ENCODE measurements at places on chromosomes 16 and 17. TPM values are rescaled to one million over a fixed set of nuclear protein-coding genes. Genes with fewer than 3 reads are reported as not detected.

DNA sequence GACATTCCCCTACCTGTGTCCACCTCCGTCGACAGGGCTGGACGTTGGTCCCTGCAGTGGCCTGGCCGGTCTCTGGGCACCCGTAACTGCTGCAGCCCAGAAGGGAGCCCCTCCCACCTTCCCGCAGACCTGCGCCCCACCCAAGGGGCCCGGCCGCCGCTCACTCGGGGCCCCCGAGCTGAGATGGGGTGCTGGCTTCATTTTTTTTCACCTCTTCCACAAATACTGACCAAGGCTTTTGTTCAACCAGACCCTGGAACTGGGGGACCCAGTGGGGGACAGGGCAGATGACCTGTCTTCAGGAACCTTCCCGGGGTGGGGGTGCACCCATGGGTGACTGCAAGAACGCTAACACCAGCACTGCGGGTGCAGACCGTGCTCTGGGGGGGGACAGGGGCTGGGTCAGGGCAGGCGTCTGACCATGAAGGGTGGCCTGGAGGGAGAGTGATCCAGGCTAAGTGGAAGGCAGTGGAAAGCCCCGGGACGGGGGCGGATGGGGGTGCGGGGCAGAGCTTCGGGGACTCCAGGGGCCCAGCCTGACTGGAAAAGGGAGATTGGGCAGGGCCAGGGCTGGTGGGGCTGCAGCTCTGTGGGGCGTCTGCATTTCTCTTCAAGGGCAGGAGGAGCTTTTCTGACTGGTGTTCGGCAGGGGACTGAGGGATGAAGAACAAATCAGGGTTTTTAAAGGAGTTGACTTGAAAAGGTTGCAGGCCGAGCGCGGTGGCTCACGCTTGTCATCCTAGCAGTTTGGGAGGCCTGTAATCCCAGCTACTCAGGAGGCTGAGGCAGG lies 42.3 kb downstream of the SLC7A5 start:
- DNase-seq = no peak

DNA sequence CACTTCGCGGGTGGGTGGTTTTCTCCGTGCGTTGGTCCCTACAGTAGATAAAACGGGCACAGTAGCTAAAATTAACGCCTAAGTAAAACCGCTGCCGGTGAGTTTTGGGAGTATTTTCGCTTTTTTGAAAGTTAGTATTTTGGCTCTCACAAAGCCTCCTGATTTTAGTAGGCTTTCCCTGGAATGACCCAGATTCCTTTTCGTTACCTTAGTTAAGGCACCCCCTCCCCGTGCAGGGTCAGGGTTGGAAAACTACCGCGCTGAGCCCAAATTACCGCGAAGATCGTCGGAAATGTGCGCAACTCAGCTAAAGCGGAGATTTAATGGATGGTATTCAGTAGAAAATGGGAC lies 28.3 kb upstream of the ST6GALNAC1 start:
- DNase-seq = no peak

DNA sequence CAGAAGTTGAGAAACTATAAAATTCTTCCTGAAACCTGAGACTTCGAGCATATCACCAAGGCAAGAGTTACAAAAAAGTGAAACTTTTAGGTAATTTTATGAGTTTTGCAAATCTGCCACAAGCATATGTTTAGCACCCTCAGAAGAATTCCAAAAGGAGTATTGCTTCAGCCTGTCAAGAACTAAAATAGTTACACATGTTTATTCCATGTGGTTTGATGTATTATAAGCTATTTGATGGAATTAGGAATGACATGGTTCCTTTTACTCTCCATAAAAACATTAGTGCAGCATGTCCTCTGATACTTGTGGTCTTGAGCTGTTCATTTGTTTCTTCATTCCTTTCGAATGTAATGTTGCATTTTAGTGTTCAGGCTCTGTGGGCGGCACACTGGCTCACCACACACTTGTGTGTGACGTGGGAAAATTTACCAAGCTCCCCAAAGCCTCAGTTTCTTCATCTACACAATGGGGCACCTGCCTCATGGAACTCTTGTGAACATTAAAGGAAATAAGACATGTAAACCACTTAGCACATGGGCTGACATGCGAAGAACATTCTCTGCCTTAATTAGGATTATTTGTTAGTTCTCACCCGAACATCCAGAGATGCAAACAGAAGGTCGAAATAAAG lies 204.2 kb upstream of the FOXF1 start:
- no peak for DNase-seq

Gene EXOC3L1
- total RNA-seq = 0.39 TPM

GRCh38 chr17:81556863-81557262 lies 4.7 kb upstream of the FAAP100 start:
- DNase-seq = no peak

Gene MEIOC
- under 0.01 TPM for total RNA-seq

Gene DNAI2
- total RNA-seq = not detected

Gene PSMD12
- total RNA-seq = 24.8 TPM

DNA sequence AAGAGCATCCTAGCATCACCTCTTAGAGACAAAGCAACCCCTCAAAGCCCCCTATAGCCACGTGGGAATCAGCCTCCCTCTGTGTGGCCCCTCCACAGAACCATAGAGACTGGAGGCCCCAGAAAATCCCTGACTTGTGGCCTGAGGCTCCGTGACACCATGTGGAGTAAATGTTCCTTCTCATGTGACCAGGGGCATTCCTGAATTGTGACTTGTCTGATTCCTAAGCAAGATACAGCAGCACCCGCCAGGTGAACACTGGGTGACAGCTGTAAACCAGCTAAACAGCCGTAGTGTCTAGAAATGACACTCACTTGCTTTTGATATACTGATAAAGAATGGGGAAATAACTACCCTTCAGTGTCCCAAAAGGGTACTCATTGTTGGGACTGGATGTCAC lies 79.0 kb downstream of the DYNLRB2 start:
- no peak for DNase-seq

GRCh38 chr17:10156948-10157607 lies 41.3 kb downstream of the GAS7 start:
- no peak for DNase-seq

GRCh38 chr17:63805591-63805990 lies 21.6 kb upstream of the PSMC5 start:
- no peak for DNase-seq

DNA sequence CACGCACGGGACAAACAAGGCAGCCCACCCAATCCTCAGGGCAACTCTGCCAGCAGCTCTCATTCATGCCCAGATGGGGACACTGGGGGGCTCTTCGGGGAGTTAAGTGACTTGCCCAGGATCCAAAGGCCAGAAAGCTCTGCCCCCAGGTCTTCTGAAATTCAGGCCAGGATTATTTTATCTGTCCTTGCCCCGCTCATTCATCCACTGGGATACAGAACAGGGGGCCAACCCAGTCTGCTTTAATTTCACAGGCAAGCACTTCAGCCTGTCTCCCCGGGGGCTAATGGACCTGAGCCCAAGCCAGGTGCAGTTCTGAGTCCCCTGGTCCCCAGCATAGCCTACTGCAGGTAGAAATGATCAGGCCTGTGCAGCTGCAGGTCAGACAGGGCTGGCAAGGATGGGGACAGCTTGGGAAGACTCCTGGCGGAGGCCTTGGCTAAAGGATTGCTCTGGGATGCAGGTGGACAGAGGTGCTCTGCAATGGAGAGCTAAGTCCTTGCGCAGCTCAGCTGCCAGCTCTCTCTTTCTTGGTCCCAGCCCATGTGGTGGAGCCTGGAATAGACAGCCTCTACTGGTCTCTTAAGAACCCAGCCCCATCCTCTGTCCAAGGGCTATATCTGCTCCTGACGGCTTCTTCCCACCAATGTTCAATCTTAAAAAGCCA lies 766 bp upstream of the B3GNT9 start:
- DNase-seq = no peak

Gene KRT12
- not detected for total RNA-seq

- no peak for DNase-seq
These were observed 791 bp downstream of the DNAI2 start for GRCh38 chr17:74274709-74275340.

Gene KRTAP4-4
- total RNA-seq = not detected

- DNase-seq = no peak
These were observed 2.3 kb upstream of the SCPEP1 start for GRCh38 chr17:56975656-56976055.

DNA sequence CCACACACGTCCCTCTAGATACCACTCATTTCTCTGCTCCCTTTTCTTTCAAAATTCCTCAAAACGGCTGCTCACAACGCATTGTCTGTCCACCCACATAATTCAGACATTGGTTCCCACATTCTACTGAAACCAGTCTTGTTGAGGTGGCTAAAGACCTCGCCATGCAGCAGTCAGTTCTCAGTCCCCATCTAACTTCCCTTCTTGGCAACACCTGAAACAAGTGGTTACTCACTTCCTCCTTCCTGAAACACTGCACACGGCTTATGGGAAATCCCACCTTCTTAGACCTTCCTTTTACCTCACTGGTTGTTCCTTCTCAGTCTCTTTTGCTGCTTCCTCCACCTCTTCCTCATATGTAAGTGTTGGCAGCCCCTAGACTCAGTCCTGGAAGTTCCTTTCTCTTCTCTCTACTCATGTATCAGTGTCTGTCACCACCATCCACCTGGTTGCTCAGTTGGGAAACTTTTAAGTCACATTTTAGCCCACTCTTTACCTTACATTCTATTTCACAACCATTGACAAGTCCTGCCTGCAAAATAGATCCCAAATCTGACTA lies 277.1 kb downstream of the CEP112 start:
- DNase-seq = no peak

DNA sequence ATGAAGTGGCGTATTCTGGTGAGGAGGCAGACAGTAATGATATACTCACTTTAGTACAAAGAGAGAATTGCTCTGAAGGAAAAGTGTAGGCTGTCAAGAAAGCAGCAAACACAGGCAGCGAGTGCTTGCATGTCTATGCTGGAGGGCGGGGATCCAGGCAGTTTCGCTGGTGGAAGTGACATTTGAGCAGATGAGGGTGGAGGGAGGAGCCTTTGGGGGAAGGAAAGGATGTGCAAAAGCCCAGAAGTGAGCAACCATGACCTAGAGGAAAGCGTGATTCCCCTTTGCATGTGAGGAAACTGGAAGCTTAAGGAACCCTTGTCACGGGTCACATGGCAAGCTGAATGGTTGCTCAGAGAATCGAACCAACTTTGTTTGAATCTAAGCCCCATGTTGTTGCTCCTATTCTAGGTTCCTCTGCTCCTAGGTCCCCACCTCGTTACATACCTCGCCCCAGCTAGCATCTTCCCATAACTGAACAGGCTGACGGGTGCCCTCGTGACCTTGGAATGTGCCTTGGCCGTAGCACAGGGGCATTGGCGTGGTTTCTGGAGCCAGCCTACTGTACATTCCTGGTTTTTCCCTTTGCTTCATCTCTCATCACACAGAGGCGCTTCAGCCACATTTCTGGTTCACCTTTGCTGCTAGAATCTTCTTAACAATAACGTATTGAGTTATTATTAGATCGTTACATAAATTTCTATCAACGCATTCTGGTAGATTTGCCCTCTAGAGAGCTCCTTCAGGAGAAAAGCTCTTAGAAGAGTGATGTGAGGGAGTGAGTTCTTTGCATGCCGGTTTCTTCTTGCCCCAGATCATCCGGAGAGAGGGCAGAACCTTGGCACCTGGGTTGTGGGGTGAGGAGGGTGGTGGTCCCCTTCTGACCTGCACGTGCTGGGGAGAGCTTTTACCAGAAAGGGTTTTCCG lies 191.8 kb downstream of the SNX29 start:
- no peak for DNase-seq

DNA sequence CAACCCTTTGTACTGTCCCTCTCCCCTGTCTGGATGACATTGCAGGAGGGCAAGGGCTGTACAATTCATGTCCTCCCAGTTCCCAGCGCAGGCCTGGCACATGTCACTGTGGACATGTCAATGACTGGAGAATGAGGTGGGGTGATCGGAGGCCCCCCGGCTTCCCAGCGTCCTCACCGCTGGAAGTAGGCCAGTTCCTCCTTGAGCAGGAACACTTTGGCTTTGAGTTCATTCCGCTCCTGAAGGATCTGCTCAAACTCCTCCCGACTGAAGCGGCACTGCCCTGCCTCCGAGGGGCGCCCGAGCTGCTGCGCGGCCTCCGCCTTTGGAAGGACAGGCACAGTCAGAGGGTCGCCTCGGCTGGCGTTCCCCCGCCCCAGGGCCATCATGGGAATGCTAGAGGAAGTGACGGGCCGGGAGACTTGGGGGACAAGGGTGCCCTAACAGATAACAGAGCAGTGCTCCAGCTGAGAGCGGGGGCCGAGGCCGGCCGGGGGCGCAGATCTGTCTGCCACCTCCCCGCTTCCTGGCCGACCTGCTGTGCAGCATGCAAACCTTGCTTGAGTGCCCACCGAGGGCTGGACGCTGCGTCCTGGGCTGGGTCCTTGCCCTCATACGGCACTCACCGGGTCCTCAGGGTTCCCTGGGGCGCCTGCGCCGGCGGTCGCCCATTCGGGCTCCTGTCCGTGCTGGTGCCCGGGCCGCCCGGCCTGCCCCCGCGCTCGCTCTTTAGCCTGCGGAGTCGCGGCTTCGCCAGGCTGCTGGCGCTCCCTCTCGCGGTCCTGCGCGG lies 1.3 kb downstream of the RILP start:
- DNase-seq = peak; percentile 17

DNA sequence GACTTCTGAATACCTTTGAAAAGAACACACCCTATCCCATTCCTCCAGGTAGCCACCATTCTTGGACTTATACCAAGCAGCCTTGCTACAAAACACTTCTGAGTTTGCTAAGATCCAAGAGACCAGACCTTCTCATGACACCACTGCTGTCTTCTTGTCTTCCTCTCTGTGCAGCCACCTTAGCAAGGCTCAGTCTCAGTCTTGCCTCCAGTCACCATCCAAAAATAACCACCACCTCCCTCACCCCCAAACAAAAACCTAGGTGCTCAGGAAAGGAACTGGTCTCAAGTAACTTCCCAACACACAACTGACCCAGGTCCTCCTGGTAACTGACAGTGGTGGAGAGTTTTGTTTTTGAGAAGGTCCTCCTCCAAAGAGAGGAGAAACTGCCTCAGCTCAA lies 90.9 kb upstream of the CORO6 start:
- no peak for DNase-seq

GRCh38 chr17:57868007-57868909 lies 18.4 kb upstream of the MRPS23 start:
- DNase-seq = peak; percentile 96

Gene ZNF597
- 1.7 TPM for total RNA-seq

DNA sequence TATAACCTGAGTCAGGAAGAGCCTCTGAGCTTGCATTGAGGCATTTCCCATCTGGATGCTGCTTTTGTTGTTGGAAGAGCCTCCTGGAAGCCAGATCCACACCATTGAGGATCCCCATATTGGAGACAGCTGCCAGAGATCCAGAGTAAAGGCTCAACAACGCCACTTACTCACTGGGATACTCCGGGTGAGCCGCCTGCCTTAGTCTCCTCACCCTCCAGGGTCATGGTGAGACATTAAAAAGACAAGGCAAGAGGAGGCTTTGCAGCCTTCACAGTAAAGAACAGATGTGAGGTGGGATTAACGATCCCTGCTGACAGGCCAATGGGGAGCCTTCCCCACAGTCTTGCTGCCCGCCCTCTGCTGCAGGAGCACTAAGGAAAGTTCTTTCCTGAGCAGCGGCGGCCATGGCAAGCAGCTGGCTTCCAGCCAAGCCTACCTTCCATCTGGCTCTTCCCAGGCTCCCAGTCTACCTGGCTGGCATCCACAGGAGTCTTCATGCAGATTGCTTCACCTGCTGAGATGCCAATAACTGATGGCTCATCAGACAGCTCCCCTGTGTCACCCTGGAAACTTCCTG lies 198.5 kb downstream of the CYLD start:
- no peak for DNase-seq

- DNase-seq = peak; percentile 90
These were observed 13.1 kb upstream of the SREBF1 start for GRCh38 chr17:17849845-17850373.

Gene BAIAP3
- 2.4 TPM for total RNA-seq

Gene CNGB1
- not detected for total RNA-seq

GRCh38 chr16:3194792-3195191 lies 6.8 kb downstream of the OR1F1 start:
- DNase-seq = no peak

GRCh38 chr17:49015924-49016774 lies 19.0 kb downstream of the IGF2BP1 start:
- DNase-seq = peak; percentile 40

Gene SCIMP
- total RNA-seq = not detected
